NCI-H1417 (cell line): ENCODE measurements at places on chromosomes 3 and 15.

- peak; percentile 14 for DNase-seq
Measured at GRCh38 chr15:85649372-85649771, 145.4 kb downstream of the KLHL25 start.

- peak; percentile 72 for DNase-seq
Measured at GRCh38 chr15:34514251-34514670, 69.2 kb downstream of the GOLGA8B start.

DNA sequence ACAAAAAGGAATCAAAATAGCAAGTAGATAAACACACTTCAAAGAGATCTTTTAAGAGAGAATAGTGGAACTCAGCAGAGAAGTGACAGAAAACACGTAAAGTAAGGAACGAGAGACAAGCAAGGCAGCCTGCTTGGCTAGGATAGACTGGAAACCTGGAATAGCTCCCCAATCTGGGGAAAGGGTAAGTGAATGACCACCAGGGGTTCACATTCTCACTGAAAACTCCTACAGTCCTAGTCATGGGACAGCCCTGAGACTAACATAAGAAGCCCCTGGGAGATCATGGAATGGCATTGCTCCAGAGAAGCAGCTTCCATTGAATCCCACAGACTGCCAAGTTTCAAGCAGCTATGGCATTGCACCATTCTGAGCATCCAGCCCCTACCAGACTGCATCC, 363.6 kb upstream of the ARPP21 start:
- DNase-seq: no peak

DNA sequence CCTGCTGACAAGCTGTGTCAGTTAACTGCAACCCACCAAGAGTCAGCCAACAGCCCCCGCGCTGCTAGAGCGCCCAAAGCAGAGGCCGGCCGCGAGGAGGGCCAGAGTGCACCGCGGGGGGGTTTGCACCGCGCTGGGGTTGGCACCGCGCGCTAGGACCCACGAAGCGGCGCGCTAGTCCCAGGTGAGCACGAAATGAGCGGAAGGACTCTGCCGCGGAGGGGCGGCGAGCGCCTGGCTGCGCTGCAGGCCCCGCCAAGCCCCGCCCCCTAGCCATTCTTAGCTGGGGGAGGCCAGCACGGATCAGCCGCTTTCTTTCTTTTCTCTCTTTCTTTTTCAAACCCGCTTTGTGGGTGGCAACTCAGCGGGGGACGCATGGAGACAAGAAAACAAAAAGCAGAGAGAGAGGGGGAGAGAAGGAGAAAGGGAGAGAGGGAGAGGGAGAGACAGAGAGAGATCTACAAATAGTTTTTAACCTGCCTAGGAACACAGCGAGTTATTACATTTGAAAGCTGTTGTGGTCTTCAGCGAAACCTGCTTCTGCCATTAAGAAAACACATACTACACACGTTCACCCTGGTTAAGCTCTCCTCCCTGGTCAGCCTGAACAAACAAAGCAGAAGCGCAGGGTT, 6.9 kb upstream of the FOXB1 start:
- peak; percentile 51 for DNase-seq

DNA sequence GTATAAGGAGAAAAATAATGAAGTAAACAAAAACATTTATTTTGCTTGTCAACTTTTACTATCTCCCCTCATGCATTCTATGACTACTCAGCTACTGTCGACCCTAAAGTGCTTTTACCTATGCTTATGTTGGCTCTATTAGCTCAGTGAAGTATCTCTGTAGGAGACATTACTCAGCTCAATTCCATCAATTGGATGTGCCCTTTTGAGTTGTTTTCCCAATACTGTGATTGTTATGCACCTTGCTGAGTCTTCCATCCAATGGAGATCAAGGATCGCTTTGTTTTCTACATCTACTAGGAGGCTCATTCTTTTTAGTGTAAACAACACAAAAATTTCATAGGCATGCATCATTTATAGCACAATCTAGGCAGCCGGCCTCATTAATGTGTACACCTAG, 403.8 kb upstream of the ARL6 start:
- no peak for DNase-seq

DNA sequence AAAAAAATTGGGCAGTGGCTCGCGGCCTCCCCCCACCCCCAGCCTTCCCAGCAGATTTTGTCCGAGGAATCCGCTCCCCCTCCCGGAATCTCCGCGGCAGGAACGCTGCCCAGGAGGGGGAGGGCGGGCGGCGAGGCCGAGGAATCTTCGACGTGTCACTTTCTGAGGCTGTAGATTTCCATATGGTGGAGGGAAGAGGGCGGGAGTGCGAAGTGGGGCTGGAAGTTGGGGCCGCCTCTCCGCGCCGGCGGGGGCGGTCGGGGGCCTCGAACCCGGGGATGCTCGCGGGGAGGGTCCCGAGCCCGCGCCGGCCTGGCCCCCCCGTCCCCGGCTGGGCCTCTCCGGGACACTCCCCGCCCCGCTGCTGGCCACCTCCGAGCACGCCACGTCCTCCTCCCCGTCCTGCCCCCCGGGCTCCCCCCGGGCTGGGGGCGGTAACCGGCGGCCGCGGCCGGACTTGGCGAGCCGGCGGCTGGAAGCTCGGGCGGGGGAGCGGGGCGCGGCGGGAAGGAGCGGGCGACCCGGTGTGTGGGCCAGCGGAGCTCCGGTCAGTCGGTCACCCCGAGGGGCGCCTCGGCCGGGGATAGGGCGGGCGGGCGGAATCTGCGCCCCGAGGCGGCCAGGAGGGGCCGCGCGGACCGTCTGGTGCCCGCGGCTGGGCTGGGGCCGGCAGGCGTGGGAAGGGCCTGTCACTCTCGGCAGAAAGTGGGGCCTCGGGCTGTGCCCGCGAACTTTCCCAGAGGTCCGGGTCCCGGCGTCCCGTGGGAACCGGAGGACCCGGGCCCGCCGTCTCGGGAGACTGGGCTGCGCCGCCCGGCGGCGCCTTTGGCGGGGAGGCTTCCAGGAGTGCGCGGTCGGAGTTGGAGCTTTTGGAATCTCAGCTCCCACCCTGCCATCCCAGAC, 951 bp downstream of the FNDC3B start:
- DNase-seq: peak; percentile 70
